CD4-positive, alpha-beta T cell treated with Interleukin-2 at 100 ng/mL for 4 hours (primary cell): ENCODE measurements at places on chromosomes 11 and 22.
A peak's percentile ranks its signal among the peaks of the same experiment; 100 is the strongest.

DNA sequence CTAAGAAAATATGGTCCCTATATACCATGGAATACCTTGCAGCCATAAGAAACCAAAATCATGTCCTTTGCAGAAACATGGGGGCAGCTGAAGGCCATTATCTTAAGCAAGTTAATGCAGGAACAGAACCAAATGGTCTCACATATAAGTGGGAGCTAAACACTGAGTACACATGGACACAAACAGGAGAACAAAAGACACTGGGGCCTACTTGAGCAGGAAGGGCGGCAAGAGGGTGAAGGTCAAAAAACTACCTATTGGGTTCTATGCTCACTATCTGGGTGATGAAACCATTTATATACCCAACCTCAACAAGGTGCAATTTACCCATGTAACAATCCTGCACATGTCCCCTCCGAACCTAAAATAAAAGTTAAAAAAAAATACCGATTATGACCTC, 22.5 kb downstream of the GAS2 start:
- DNase-seq = no peak

DNA sequence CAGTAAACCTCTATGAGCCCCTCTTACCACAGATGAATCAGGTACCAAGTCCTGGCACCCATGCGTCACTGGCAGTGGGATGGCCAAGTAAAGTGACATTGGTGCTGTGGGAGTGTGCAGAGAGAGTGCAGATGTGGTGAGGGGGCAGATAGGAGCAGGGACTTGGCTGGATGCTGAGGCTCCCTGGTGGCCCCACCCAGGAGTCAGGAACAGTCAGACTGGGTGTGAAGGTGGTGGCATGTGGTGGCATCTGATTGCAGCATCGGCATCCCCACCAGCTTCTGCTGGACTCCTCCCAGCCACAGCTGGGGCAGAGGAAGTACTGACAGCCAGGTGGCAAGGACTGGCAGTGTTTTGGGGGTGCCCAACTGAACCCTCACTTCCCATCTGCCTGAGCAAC, 11.4 kb downstream of the DGAT2 start:
- DNase-seq = no peak

GRCh38 chr22:12601870-12602779, 2925.9 kb upstream of the OR11H1 start:
- no peak for DNase-seq

GRCh38 chr11:128763224-128763623, 69.4 kb downstream of the FLI1 start:
- no peak for DNase-seq

DNA sequence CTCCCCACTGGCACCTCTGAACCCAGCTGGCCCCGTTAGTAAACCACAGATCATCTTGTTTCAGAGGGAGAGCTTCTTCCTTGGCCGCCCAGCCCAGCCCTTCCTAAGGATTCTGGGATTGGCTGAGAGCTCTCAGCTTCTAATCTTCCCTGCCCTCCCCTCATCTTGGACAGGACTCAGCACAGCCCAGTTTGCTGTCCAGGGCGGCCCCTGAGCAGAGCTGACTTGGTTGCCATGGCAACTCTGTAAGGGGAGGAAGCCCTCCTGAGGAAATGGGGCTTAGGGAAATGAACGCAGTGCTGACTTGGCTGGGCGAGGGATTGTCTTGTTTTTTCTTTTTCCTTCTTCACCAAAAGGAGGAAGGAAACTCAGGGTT, 4.6 kb downstream of the APOL4 start:
- no peak for DNase-seq

GRCh38 chr11:65181569-65182257, at the start of gene CAPN1:
Gene CAPN1, plus strand, starts transcription at chr11:65181928. Its CDS starts 774 bp downstream, at chr11:65182702.
- DNase-seq = peak; percentile 88

DNA sequence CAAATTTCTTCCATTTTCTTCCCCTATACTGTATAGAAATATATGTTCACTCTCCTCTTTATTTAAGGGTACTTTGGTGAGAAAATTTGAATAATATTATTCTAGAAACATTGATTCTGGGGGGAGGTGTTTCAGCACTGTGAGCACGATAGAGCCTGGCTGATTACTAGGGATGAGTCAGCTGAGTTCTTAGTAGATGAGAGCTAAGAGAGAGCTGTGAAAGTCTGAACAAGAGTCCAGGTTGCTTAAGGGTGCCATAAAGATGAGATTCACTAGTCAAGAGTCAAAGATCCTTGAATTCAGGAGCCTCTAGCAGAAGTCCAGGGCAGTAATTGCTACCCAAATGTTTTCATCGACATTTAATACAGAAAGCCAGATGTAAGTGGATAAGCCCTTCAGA, 756.6 kb upstream of the API5 start:
- no peak for DNase-seq

GRCh38 chr11:106001304-106002012, 20.6 kb downstream of the MSANTD4 start:
- no peak for DNase-seq

DNA sequence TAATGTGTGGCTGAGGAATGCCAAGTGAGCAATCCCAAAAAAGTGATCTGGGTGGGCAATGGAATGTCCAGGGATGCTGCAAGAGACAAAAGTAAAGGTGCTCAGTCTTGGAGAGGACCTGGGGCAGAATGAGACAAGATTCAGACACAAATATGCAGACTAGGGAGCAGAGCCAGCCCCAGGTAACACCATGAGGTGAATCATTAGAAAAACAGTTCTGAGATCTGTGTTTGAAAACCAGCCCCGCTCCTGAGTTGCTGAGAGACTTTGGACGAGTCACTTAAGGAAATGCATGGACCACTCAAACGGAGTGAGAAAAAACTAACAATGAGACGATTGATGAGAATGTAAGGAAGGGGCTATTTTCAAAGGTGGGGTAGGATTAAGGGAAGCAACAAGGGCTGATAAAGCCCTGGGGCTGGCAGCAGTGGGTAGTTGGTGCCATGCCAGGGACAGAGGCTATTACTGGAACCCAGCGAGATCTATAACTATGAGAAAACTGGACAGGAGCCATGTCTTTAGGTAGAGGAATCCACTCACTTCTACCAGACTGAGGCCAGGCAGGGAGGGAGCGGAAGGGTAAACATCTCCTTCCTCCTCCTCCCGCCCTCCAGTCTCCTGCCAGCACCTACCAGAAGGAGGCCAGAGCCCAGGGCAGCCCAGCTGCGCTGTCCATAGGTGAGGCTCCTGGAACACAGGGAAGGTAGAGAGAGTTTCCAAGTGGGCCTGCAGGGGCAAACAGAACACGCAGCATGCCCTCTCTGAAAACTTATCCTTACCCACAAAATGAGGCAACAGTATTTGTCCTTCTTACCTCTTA, 130.4 kb upstream of the TEAD1 start:
- DNase-seq = no peak
